ENCODE measurements at places on chromosomes 7 and 10.

GRCh38 chr10:13955409-13956068 is 368.8 kb downstream of the PRPF18 start:
- DNase-seq: no peak

DNA sequence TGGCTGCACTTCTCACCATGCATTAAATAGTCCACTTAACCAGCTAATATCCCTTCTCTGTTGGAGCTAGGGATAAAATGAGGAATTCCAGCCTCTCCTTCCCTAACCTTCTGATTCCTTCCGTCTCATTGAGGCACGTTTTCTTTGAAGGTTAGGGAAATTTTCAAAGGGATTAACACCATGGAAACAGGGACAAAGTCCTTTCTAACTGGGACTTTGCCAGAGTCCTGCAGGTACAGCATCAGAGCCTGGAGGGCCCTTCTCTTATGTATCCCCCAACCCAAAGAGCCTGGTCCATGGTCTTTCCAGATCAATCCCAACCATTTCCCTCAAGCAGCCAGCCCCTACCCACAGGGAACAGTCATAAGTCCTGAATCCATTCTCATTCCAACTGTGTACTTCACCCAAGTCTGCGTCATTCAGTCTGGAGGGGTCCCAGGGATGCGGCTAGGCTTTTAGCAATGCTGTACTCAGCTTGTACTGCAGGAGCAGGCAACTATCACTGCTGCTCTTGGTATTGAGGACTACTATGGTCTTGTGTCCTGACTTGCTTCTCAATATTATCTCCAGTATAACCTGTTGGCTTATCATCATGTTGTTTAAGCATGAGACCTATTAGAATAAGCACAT is 34.6 kb upstream of the CROT start:
- DNase-seq: no peak

DNA sequence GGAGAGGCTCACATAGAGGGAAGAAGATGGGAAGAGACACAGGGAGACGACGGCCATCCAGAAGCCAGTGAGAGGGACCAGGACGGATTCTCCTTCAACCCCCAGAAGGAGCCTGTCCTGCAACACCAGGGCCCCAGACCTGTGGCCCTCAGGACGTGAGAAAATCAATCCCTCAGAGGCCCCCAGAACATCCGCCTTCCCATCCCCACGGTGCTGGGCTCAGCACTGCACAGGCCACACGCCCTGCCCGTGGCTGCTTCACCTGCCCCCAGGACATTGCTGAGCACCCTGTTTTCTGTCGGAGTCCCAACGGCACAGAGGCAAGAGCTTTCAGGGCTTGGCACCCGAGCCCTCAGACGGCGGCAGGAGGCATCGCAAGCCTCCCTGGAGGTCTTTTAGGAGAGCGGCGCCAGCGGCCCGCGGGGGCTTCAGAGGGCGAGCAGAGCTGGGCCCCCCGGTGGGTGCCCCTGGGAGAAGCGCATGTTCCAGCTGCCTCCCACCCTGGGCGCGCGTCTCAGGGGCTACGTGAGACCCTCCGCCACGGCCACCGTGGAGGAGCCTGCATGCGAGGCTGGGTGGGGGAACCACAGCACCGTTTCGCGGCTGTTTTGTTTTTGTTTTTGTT is 42.8 kb downstream of the PDGFA start:
- DNase-seq: no peak

DNA sequence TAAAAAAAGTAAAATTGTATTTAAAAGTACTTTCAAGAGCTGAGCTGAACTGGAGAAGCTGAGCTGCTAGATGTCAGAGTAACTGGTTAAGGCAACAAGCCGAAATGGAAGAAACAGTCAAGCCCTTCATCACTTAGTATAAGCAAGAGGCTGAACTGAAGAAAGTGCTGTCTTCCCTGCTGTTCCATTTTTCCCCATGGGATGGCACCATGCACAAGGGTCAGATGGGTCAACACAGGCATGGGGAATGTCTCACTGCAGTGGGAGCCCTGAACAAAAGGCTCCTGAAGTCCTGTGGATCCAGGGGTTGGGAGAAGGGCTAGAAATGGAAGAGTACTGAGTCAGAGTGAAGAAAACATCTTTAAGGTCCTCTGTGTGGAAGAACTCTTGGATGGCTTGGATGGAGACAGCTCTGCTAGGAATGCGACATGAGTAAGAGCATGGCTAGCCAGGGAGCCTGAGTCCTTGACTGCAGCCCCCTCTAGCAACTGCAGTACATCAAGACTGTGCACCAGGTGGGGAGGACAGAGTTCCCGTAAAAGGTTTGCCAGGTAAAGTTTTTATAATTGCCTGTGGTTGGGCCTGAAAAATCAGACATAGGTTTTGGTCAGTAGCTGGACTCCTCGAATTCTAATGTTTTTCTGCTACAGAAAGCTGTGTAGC is 348.3 kb downstream of the GPR158 start:
- no peak for DNase-seq

DNA sequence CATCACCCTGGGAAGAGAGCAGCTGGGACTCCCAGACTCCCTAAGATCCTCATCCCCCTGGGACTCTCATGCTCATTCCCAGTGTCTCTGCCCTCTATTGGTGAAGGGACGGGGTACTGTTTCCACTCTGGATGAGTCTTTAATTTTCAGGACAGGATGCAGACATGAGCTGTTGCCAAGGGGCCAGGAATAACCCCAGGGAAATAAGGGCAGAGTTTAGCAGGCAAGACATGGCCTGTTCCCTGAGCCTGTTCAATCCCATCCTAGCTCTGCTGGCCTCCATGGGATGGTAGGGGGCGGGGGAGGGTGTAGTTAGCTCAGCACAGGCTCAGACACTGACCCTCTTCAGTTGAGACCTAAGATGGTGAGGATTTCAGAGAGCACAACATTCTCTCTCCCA is 14.0 kb downstream of the C10orf105 start:
- DNase-seq: no peak

DNA sequence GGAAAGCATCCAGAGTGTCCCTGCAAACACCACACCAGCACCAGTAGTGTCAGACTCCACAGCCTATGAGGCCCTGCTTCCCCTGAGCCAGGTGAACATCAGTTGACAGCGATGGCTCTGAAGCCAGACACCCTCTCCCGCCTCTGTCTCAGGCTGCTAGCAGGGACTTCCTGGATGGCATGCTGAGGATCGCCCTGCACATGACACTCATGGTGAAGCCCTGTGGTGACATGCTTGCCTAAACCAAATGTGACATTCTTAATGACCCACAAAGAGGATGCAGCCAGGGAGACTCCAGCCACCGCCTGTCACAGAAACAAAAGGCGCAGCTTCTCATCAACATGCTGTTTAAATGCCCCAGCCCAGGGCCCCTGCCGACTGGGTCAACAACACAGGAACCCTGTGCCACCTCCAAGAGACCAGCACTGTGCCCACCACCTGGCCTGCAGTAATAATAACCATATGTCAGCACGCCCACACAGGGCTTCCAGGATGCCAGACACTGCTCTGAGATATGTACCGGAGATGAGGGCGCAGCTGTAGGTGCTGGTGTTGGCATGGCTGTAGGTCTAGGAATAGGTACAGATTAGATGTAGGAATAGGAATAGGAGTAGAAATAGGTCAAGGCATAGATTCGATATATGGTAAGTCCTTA is 81.3 kb downstream of the GRID1 start:
- DNase-seq: no peak

GRCh38 chr10:123096452-123096851 is 39.3 kb upstream of the HMX3 start:
- DNase-seq: no peak

- DNase-seq: peak; percentile 22
Measured at GRCh38 chr10:78937800-78938694, 130.7 kb upstream of the ZMIZ1 start.

DNA sequence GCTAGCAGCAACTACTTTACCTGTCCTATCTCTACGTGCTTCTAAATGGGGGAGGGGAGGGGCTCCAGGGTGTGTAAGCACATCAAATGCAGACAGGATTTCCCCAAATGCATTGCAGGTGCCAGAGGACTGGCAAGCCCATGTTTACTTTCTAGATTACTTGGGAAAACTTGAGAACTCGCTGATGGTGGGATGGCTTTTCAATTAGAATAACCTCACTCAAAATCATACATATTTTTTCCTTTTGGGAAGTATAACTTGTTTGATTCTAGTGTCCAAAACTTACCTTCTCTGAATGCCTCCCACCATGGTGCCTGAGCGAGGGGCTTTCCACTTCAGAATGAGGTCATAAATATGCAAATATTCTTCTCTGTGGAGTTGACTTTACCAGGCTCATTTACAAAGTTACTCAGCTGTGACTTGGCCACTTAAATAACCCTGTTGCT is 191.3 kb upstream of the RHOBTB1 start:
- no peak for DNase-seq

DNA sequence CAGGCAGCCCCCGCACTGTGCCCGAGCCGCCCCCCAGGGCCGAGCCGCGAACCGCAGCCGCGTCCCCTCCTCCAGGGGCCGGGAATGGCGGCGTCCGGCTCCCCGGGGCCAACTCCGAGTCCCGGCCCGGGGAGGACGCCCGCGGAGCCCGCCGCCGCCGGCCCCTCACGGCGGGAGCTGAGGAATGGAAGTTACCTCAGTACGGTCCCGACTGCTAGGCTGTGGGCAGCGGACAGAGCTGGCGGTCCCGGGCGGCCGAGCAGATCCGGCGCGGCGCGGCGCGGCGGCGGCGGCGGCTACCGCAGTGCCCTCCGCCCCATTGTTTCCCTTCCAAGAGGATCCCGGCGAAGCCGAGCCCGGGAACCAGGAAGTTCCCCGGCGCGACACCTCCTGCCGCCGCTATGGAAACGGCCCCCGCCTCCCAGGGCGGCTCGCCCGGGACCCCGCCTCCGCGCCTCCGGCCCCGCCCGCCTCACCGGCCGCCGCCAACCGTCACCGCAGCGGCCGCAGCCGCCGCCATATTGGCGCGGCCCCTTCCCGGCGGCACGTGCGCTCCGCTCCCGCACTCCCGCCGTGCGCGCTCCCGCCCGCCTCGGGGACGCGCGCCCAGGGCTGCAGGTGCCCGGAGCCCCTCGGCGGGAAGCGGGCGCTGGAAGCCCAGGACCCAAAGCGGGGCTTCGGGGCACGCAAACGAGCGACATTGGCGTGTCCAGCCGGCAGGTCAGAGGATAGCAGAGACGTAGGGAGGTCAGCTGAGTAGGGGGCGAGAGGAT is at the start of gene USP6NL:
Gene USP6NL (minus strand): TSS at position 403 of the 773 bp plus-strand sequence. CDS start 14,016 bp downstream, outside the sequence.
- DNase-seq: peak; percentile 54

DNA sequence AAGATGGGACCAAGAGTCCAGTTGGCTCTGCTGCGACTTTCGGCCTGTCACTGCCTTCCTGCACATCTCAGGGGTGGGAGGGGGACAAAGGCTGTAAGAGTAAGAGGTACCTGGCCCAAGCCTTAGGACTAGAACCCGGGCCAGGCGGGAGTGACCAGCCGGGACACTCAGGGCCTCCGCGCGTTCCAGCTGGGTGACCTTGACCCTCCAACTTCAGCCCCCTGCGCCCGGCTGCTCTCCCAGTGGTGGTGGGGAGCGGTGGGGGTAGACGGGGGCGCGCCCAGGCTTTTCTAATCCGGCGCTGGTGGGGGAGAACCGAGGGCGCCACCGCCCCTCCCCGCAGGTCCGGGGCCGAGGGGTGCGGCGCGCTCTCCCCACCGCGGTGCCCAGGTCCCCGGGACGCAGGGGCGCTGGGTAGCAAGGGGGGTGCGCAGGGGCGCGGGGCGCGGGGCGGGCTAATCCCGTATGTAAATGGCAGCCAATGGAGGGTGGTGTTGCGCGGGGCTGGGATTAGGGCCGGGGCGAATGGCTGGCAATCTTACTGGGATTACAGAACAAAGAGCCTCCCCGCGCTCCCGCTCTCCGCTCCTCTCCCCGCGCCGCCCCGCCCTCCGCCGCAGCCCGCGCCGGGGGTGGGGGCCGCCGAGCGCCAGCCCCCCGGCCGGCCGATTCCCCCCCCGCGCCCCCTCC is at the start of gene GTF2IRD1:
Gene GTF2IRD1 (plus strand): TSS at position 585 of the 690 bp plus-strand sequence. CDS start 54,175 bp downstream, outside the sequence.
- DNase-seq: no peak

- DNase-seq: no peak
Measured at GRCh38 chr7:26413007-26413691, 121.5 kb downstream of the SNX10 start.

DNA sequence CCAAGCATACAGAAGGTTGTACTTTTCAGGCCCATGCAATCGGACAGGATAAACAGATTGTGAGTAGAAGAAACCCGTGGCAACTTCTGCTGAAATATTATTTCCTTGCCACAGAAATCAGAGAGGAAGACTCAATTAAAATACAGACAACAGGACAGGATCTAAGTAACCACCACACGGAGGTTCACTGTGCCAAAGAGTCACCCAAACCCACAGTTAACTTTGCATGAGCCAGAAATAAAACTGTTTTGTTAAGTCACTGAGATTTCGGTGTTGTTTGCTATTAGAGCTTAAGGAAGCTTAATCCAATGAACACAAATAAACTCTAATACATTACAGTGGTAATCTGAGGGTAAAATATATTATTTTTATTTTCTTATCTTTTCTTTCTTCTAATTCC is 14.0 kb downstream of the PNPLA8 start:
- DNase-seq: no peak

- no peak for DNase-seq
Measured at GRCh38 chr10:18312374-18313139, 172.3 kb downstream of the CACNB2 start.

GRCh38 chr7:37198906-37199485 is 249.7 kb downstream of the ELMO1 start:
- DNase-seq: peak; percentile 33

- no peak for DNase-seq
Measured at GRCh38 chr10:79093658-79094411, 25.1 kb downstream of the ZMIZ1 start.

GRCh38 chr7:35680403-35681013 is 14.4 kb downstream of the HERPUD2 start:
- peak; percentile 82 for DNase-seq

GRCh38 chr7:157444843-157445135 is 108.0 kb downstream of the DNAJB6 start:
- DNase-seq: no peak

- DNase-seq: no peak
Measured at GRCh38 chr10:59991661-59992060, 85.3 kb upstream of the CCDC6 start.

GRCh38 chr7:112500619-112501018 is 19.8 kb downstream of the LSMEM1 start:
- no peak for DNase-seq

DNA sequence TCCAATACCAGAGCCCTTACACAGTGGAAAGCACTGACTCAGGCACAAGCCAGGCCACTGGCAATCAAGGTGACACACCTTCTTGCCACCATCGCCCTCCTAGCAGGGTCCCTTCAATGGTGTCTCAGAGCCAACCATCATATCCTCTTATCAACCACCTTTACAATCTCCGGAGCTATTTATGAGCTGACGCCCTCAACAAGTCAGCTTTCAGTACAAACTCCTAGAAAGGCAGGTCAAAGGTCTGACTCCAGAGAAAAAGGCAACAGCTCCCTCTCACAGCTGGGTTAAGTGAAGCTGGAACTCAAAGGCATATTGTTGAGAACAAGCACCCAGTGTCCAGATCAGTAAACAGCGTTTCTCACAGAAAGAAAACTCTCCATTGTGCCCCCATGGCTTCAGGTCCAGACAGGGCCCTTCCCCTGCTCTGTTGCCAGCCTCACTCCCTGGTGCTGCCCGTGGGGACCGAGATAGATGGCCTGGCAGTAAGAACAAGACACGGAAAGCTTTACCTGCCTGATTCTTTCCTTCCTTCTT is 2.4 kb downstream of the ZNF3 start:
- no peak for DNase-seq

All from thymus (tissue), 14 donors.